SW 1271 (cell line): ENCODE measurements at places on chromosomes 13 and 19.

- no peak for DNase-seq
Measured at GRCh38 chr13:44412346-44412935, 38.8 kb downstream of the SERP2 start.

GRCh38 chr19:3441986-3442329 is 38.4 kb downstream of the SMIM24 start:
- no peak for DNase-seq

DNA sequence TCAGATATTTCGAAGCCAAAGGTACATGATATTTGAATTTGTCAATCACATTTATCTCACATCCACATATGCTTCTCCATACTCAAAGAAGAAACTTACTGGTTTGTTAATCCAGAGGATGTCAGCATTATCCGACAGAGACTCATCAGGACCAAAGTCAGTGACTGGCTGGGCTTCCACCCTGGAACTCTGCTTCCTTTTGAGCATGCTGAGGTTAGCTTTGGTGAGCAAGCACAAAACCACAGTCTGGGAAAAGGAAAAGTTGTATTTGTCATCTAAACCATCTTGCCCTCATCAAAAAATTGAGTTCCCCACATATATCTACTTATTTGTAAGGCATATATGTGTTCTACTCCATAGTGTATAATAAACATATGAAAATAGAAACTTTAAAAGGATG is 17.4 kb downstream of the NALCN start:
- no peak for DNase-seq

DNA sequence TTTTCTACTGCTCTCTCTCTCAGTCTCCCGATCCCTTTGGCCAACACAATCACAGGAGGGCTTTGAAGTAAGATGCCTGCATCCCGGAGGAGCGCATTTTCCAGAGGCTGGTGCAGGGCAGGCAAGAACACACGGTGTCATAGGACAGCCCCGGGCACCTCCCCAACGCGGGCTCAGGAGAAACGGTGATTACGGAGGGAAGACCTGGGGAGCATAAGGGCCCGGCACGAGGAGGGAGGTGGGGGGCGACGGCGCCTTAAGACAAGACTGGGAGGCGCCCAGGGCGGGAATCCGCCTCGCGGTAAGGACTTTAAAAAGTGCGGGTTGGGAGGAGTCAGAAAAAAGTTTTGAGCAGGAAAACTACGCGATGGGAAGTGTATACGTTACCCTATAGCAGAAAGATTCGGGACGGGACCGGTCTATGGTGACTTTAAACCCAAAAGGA is 18.7 kb upstream of the ZNF888 start:
- no peak for DNase-seq

DNA sequence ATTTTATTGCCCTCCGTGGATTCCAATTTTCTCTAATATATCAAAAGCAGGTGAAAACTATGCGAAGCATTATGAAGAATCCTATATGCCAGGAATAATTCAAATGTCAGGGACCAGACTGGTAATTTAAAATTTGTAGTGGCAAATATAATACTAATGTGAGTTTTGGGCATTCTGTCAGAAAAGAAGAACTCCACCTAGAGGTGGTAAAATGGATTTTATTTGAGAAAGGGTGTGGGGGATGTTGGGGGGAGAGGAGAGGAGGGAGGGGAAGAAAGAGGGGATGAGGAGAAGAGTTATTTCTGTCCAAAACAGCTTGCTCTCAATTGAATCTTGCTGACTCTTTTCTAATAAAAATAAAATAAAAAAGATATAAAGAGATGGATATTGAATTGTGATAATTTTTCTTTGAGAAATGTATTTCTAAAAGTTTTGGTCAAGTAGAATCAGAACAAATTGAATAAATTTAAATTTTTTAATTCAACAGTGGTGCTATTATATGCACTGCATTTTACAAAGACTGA is 929.3 kb upstream of the SLITRK5 start:
- DNase-seq, result peak; percentile 21
